ENCODE measurements at places on chromosomes 3 and 15.

DNA sequence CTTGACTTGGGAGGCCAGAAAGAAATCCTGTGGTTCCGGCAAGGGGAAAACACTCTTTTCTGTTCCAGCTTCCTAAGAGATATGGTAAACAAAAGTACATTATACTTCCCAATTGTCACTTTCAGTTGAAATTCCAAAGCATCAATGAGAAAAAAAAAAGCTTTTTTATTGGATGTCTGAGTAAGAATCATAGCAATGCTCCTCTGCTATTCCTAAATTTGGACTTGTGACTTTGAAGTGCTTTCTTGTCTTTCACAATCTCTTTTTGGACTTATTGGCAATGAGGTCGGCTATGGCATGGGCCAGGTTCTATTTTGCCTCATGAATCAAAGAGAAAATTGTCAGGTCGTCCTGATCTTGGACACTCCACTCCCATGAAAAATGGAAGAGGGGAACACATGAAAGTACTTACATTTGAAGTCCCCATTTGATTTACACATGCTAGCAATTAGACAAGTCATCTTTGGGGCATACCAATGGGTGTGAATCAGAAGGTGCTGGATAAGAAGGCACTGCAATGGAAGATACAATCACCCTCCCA, 170.5 kb downstream of the GREM1 start:
- no peaks in the 10 kb centered on the region for H3K27me3 ChIP-seq
- H3K4me1 ChIP-seq = no peaks in the 10 kb centered on the region
- H3K36me3 ChIP-seq = no peaks in the 10 kb centered on the region
- DNase-seq = no peak

GRCh38 chr3:47515864-47516319, 2.4 kb upstream of the ELP6 start:
- H3K27me3 ChIP-seq = no peaks in the 10 kb centered on the region
- H3K27ac ChIP-seq = peak overlapping the region; percentile 78
- DNase-seq = peak; percentile 69
- peaks cover 16% of the 10 kb centered on the region for H3K4me1 ChIP-seq
- H3K36me3 ChIP-seq = peaks cover 1% of the 10 kb centered on the region

DNA sequence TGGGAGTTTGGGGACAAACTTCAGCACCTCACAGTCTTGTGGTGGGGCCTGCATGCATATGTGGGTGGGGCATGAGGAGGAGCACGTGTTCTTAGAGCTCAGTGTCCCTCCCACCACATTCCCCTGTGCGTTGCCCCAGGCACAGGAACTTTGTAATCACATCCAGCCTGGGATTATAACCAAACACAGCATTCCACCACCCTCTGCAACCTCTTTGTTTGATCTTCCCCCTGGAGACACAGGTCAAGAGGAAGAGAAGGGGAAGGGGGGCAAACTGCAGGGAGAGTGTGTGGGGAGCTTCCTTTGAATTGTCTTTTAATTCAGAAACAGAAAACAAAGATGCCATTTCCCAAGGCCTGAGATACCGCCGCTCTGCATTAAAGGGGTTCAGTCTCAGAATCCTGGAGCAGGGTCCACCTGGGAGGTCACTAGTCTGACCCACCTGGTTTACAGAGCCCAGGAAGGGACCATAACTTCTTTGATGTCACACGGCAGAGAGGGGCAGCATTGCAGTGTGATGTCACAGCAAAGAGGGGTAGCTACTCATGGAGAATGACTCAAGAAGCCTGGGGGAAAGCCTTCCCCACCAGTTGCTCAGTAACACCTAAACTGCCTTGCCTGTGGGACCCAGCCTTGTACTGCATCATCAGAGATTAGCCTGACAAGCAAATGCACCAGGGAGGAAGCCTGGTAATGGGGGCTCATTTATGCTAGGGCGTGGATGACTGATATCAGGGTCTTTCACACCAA, 106.3 kb upstream of the RNU6-1 start:
- H3K4me3 ChIP-seq = no peak overlapping the region
- peak; percentile 63 for DNase-seq
- H3K36me3 ChIP-seq = no peaks in the 10 kb centered on the region
- H3K27me3 ChIP-seq = no peaks in the 10 kb centered on the region
- H3K4me1 ChIP-seq = peaks cover 6% of the 10 kb centered on the region

GRCh38 chr3:52220380-52221026, 4.9 kb downstream of the TLR9 start:
- DNase-seq = peak; percentile 71
- H3K27me3 ChIP-seq = no peaks in the 10 kb centered on the region
- no peak overlapping the region for H3K27ac ChIP-seq
- no peaks in the 10 kb centered on the region for H3K36me3 ChIP-seq

DNA sequence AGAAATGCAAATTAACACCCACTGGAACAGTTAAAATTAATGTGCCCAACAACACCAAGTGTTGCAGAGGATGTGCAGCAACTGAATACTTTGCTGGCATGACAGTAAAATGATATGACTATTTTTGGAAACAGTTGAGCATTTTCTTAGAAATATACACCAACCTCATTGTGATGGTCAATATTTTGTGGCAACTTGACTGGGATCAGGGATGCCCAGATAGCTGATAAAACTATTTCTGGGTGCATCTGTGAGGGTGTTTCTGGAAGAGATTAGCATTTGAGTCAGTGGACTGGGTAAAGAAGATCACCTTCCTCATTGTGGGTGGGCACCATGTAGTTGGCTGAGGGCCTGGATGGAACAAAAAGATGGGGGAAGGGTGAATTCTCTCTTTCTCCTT, 57.9 kb downstream of the RPLP1 start:
- no peak overlapping the region for H3K4me3 ChIP-seq
- no peaks in the 10 kb centered on the region for H3K4me1 ChIP-seq
- no peaks in the 10 kb centered on the region for H3K27me3 ChIP-seq
- H3K27ac ChIP-seq = no peak overlapping the region

GRCh38 chr15:69475769-69476358, 23.2 kb downstream of the RPLP1 start:
- DNase-seq = peak; percentile 84
- no peaks in the 10 kb centered on the region for H3K4me1 ChIP-seq
- H3K27me3 ChIP-seq = no peaks in the 10 kb centered on the region
- no peak overlapping the region for H3K4me3 ChIP-seq
- H3K27ac ChIP-seq = no peak overlapping the region

- no peaks in the 10 kb centered on the region for H3K4me1 ChIP-seq
- H3K36me3 ChIP-seq = no peaks in the 10 kb centered on the region
- H3K27ac ChIP-seq = no peak overlapping the region
- no peak overlapping the region for H3K4me3 ChIP-seq
- H3K27me3 ChIP-seq = no peaks in the 10 kb centered on the region
Observed at GRCh38 chr3:37739579-37740290, 121.9 kb upstream of the CTDSPL start.

- no peak overlapping the region for H3K4me3 ChIP-seq
- H3K27ac ChIP-seq = no peak overlapping the region
- peaks cover 7% of the 10 kb centered on the region for H3K36me3 ChIP-seq
- H3K27me3 ChIP-seq = no peaks in the 10 kb centered on the region
- no peaks in the 10 kb centered on the region for H3K4me1 ChIP-seq
Observed at GRCh38 chr3:129461461-129462146, 21.6 kb downstream of the IFT122 start.

- H3K36me3 ChIP-seq = no peaks in the 10 kb centered on the region
- no peaks in the 10 kb centered on the region for H3K27me3 ChIP-seq
- H3K4me3 ChIP-seq = peak overlapping the region; percentile 87
- DNase-seq = peak; percentile 47
- peak overlapping the region; percentile 91 for H3K27ac ChIP-seq
Observed at GRCh38 chr3:108590460-108590859, 938 bp downstream of the DZIP3 start.

DNA sequence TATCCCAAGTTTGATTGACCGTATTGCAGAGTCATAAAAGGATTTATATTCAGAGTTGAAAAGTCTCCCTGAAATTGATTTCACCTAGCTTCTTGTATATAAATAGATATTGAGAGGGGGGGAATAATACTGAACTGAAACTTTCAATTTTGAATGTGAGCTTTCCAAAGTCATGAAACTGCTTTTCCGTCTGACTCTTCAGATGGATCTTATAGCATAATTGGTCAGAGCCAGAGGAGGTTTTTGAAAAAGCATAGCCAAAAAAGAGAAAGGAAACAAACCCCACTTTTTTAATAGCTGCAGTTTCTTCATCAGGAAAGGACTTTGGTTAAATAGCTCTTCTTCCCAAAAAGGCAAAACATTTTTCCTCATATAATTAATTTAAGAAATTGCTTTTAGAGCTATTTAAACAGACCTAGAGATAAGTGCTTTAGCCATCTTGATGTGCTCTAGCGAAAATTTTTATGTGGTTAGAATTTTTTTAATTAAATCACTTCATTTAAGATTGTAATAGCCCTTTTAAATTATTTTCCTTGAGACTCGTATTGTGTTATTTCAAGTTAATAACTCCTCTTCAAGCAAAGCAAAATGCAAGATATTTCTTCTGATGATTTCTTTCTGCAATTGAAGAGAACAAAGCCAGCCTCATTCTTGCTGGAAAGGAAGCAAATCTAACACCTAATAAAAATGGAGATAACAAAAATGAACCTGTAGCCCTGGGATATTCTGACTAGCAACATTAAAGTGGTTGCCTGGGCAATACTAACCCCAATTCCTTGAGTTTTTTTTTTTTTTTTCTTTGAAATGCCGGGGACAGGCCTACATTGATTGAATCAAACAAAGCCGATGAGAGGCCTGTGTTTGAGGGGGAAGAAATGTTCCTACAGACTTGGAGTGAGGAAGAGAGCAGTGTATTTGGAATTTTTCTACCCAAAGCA, 173.6 kb downstream of the PTPRG start:
- H3K4me3 ChIP-seq = no peak overlapping the region
- H3K4me1 ChIP-seq = no peaks in the 10 kb centered on the region
- no peaks in the 10 kb centered on the region for H3K27me3 ChIP-seq
- no peaks in the 10 kb centered on the region for H3K36me3 ChIP-seq

GRCh38 chr3:37766797-37767776, 94.6 kb upstream of the CTDSPL start:
- H3K36me3 ChIP-seq = no peaks in the 10 kb centered on the region
- H3K4me3 ChIP-seq = no peak overlapping the region
- H3K27ac ChIP-seq = no peak overlapping the region
- no peaks in the 10 kb centered on the region for H3K27me3 ChIP-seq

- no peak for DNase-seq
- no peaks in the 10 kb centered on the region for H3K36me3 ChIP-seq
- no peaks in the 10 kb centered on the region for H3K27me3 ChIP-seq
- H3K27ac ChIP-seq = no peak overlapping the region
- no peaks in the 10 kb centered on the region for H3K4me1 ChIP-seq
Observed at GRCh38 chr15:100779331-100780207, 100.1 kb upstream of the ALDH1A3 start.

DNA sequence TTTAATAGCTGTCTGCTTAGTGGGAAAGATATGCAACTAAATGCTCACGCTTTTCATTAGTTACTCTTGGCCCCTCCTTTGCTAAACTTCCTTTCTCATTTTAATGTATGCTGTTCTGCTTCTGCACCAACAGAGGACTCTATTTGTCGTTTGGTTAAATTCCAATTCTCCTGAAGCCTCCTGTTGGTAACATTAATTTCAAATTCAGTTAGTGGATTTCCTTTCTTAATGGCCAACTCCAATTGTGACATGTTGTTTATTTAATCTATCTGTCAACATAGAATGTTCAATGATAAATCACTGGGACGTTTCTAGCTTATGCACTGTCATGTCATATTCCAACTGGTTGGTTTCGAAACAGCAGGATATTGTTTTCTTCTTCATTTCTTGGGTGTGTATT, 467.4 kb upstream of the BCHE start:
- H3K27me3 ChIP-seq = no peaks in the 10 kb centered on the region
- peak; percentile 12 for DNase-seq
- H3K36me3 ChIP-seq = no peaks in the 10 kb centered on the region
- H3K4me3 ChIP-seq = no peak overlapping the region

DNA sequence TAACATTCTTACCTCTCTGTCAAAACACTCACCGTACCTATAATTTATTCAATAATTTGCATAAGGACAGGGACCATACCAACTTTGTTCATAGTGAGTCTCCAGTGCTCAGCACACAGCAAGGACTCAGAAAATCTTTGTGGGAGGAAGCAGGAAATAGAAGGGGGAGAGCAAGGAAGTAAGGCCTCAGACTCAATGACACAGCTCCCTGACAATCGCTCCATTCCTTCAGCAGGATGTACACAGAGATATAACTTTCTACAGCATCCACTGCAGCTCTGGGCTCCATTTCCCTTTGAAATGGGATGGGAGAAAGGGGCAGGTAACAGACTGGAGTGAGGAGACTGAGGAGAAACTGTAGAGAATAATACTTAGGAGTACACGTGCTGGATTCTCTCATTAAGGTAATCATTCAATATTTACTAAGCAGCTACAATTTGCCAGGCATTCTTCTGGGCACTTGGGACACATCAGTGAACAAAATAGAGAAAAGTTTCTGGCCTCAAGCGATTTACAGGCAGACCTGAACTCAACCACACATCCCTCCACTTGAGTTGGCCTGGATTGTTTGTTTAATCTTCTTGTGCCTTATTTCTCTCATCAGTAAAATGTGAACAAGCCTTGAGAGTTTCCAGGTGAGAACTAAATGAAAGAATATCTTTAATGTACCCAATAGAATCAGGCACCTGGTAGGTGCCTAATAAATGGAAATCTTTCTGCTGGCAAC, 330.3 kb upstream of the THBS1 start:
- H3K4me1 ChIP-seq = no peaks in the 10 kb centered on the region
- H3K36me3 ChIP-seq = no peaks in the 10 kb centered on the region
- DNase-seq = no peak
- no peak overlapping the region for H3K27ac ChIP-seq

GRCh38 chr3:40586901-40587300, 62.1 kb downstream of the ZNF621 start:
- H3K27ac ChIP-seq = no peak overlapping the region
- H3K36me3 ChIP-seq = no peaks in the 10 kb centered on the region
- no peak for DNase-seq
- H3K4me1 ChIP-seq = no peaks in the 10 kb centered on the region

- peaks cover 20% of the 10 kb centered on the region for H3K36me3 ChIP-seq
- peak overlapping the region; percentile 86 for H3K4me3 ChIP-seq
- no peaks in the 10 kb centered on the region for H3K27me3 ChIP-seq
Observed at GRCh38 chr15:66356077-66356358, 467 bp downstream of the TIPIN start.

GRCh38 chr15:88913850-88914169, 631 bp upstream of the MFGE8 start:
- peaks cover 13% of the 10 kb centered on the region for H3K4me1 ChIP-seq
- H3K27ac ChIP-seq = peak overlapping the region; percentile 62
- H3K4me3 ChIP-seq = peak overlapping the region; percentile 62
- no peaks in the 10 kb centered on the region for H3K27me3 ChIP-seq

GRCh38 chr3:180421221-180421620, 180.7 kb upstream of the TTC14 start:
- no peaks in the 10 kb centered on the region for H3K4me1 ChIP-seq
- DNase-seq = no peak
- H3K27me3 ChIP-seq = no peaks in the 10 kb centered on the region
- no peaks in the 10 kb centered on the region for H3K36me3 ChIP-seq
- no peak overlapping the region for H3K4me3 ChIP-seq
- H3K27ac ChIP-seq = no peak overlapping the region

- peaks cover 53% of the 10 kb centered on the region for H3K36me3 ChIP-seq
- peak; percentile 69 for DNase-seq
- H3K27me3 ChIP-seq = no peaks in the 10 kb centered on the region
- H3K4me1 ChIP-seq = peaks cover 13% of the 10 kb centered on the region
- no peak overlapping the region for H3K4me3 ChIP-seq
Observed at GRCh38 chr3:108552267-108553159, 36.7 kb downstream of the CIP2A start.

GRCh38 chr15:76514282-76514681, 177.7 kb downstream of the ISL2 start:
- H3K27ac ChIP-seq = no peak overlapping the region
- no peaks in the 10 kb centered on the region for H3K27me3 ChIP-seq
- H3K4me3 ChIP-seq = no peak overlapping the region
- no peaks in the 10 kb centered on the region for H3K36me3 ChIP-seq
- no peak for DNase-seq

All from A673 (cell line).